NCI-H2081 (cell line): ENCODE measurements at places on chromosomes 7 and 10.
A peak's percentile ranks its signal among the peaks of the same experiment; 100 is the strongest.

DNA sequence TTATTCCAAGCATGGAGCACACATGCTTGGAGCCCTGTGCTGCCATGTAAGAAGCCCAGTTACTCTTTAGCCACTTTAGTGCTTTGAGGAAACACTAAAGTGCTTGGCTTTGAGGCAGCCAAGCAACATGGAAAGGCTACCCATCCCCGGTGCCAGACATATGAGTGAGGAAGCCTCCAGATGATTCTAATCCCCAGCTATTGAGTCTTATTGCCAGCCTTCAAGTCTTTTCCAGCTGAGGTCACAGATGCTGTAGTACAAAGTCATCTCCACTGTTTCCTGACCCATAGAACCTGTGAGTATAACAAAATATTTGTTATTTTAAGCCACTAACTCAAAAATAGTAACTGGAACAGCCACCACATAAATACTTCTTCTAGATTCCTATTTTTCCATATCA, 91.4 kb upstream of the CYP26C1 start:
- DNase-seq = no peak

- DNase-seq = no peak
Observed at GRCh38 chr7:2108071-2108455, 124.7 kb downstream of the MAD1L1 start.

DNA sequence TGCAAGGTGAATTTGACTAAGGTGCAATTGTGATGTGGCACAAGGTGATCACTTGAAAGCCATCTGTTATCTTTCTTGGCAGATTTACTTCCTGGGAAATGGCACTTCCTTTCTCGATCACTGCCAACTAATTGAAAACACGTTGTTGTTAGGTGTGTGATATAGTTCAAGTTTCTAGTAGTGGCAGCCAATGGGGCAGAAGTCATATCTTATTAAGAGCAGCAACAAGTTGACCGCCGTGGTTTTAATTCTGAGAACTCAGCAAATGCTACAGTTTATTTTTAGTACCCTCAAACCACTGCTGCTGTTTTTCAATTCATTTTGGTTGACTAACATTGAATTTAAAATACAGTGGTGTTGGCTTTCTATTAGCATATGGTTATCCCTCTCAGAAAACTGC, 1.6 kb downstream of the CHN2 start:
- peak; percentile 69 for DNase-seq

- DNase-seq = no peak
Observed at GRCh38 chr7:2166625-2167280, 66.0 kb downstream of the MAD1L1 start.

GRCh38 chr7:51033727-51034520, 251.2 kb upstream of the GRB10 start:
- no peak for DNase-seq

GRCh38 chr7:149664666-149665065, 108.7 kb downstream of the ZNF467 start:
- DNase-seq = no peak

GRCh38 chr10:103502849-103503660, 9.6 kb downstream of the NEURL1 start:
- no peak for DNase-seq

DNA sequence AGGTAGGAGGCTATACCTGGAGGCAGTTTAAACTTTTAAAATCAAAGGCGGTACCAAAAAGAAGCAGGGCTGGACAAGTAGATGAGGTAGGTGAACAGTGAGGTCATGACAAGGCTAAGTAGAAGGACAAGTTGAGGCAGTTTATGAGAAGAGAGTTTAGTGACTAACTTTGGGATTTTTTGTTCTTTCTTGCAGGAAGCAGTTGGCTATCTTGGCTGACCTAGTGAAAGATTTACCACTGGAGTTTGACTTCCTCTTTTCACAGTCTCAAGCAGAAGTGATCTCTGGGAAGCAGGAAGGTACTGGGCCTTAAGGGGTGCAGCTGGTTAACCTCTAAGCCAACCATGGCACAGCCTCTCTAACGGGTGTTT, 26.3 kb downstream of the ENTPD7 start:
- DNase-seq = no peak

GRCh38 chr7:138738114-138738513, 37.0 kb upstream of the SVOPL start:
- no peak for DNase-seq

GRCh38 chr7:19939746-19940145, 166.3 kb upstream of the TMEM196 start:
- DNase-seq = no peak

- no peak for DNase-seq
Observed at GRCh38 chr10:71161425-71161824, 50.9 kb upstream of the UNC5B start.

GRCh38 chr7:128783143-128783861, 7.7 kb upstream of the OPN1SW start:
- no peak for DNase-seq

GRCh38 chr10:99631496-99631895, 11.3 kb upstream of the SLC25A28 start:
- no peak for DNase-seq

DNA sequence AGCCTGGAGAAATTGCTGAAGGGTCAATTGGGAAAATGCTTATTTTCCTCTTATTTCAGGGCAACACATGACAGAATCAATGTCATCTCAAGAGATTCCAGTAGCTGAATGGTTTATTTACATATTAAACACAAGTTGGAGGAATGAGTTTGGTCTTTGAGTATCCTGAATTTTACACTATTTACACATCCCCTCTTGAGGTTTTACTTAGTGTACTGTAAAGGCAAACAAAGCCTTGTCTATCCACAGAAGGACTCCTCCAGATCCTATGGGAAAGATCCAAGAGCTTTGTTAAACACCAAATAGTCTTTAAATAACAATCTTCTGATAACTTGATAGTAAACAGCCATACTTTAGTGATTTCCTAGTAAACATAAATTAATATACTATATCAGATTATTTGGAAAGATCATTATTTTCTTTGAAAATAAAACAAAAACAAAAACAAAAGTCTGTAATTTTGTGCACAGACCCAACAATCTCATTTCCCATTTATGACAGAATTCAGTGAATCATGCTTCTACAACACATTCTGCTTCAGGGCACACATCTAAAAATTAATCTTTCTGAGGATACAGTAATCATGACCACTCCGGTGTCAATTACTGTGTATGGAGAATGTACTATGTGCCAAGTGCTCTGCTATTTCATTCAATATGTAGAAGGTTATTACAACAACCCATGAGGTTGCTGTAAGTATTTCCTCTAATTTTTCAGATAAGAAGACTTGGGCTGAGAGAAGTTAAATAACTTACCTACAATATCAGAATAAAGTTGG, 575.0 kb upstream of the LRRTM3 start:
- DNase-seq = no peak

DNA sequence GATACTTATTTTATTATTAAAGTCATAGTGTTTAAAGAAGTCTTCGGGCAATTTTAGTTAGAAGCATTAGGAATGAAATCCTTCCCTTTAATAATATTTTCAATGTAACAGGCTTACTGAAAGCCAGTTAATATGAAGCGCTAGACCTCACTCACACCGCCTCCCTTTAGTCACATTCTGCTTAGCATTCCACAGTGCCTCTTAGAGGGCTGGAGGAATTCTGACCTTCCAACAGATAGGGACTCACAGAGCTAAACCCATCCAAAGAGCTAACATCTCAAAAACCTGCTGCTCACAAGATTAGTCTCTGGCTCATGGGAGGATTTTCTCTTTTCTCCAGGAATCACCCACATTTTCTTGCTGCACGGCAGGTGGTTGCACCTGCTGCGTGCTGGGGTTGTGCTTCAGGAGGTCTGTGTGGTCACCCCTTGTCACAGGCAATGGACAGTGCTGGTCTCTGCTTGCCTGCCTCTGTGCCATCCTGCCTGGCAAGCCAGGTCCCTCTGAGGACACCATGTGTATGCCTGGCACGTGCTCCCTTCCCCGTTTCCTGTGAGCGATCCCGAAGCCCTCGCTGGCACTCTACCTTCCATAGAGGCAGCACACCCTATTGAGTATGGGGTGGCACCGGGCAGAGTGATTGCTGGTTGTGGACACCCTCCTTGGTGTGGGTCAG, 91.8 kb downstream of the KLF6 start:
- DNase-seq = no peak

GRCh38 chr7:31933481-31933880, 136.7 kb downstream of the PDE1C start:
- no peak for DNase-seq

- no peak for DNase-seq
Observed at GRCh38 chr7:133584956-133585668, 332.2 kb downstream of the EXOC4 start.

GRCh38 chr10:115972426-115972825, 300.6 kb downstream of the GFRA1 start:
- no peak for DNase-seq

- DNase-seq = no peak
Observed at GRCh38 chr10:1390200-1390599, 334.0 kb downstream of the WDR37 start.

- DNase-seq = no peak
Observed at GRCh38 chr7:132758986-132759385, 182.7 kb upstream of the PLXNA4 start.

DNA sequence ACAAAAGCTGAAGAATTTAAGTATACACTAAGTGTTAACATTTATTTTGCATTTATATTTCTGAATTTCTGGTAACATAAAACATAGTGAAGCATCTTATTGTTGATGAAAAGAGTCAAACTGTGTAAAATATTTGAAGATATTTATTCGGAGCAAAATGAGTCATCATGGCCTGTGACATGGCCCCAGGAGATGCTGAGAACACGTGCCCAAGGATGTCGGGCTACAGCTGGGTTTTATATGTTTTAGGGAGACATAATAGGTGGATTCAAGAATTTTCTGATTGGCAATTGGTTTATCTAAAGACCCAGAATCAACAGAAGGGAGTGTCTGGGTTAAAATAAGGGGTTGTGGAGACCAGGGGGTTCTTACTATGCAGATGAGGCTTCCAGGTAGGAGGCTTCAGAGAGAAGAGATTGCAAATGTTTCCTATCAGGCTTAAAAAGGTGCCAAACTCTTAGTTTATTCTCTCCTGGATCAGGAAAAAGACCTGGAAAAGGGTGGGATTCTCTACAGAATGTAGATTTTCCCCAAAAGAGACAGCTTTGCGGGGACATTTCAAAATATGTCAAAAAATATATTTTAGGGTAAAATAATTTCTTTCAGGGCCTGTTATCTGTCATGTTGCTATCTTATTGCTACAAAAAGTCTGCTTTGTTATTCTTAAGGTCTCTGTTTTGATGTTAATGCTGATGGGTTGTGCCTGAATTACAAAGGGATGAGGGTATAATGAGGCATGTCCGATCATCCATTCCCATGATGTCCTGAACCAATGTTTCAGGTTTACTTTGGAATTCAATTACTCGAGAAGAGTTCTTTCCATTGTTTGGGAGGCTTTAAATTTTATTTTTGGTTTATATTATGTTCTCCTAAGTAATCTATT, 74.5 kb downstream of the VWDE start:
- DNase-seq = no peak

DNA sequence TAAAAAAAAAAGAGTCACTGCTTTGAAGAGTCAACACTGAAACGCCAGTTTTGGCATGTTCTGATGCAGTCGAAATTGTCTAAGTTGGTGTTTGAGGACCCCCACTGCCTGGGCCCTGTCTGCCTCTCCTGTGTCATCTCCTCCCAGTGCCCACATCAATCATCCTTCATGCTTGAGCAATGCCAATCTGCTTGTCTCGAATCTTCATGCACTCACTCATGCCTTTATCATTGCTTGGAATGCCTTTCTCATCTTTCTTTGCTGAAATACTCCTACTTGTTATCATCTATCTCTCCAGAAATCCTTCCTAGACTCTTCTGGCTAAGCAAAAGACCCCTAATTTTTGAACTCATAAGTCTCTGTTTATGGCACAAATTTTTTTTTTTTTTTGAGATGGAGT, 42.1 kb upstream of the PLPP4 start:
- no peak for DNase-seq

DNA sequence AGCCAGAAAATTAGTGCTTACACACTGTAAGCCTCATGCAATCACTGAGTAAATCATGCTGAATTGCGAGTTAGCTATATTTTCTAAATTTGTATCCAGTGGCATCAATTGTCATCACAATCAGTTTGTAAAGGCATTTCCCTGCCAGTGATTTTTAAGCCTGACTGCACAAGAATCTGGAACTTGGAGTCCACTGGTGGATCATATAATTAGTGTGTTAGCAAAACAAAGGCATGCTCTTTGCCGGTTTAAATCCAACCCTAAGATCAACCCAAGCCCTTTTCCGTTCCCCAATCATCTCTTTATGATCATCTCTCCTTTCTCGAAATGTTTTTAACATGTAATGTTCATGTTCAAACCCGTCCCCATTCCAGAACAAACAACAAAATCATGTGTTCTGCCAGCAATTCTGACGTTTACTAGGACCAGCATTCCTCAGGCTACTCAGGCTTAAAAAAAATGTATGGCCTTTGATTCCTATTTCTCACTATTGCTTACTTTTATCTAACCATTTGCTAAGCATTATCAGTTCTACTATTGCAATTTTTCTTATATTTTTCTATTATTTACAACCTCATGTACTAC, 649.2 kb downstream of the SORCS1 start:
- no peak for DNase-seq

- no peak for DNase-seq
Observed at GRCh38 chr7:122363144-122363543, 58.6 kb upstream of the FEZF1 start.

- no peak for DNase-seq
Observed at GRCh38 chr10:75531571-75532031, 100.2 kb downstream of the LRMDA start.

GRCh38 chr7:156496363-156496769, 144.2 kb upstream of the RNF32 start:
- peak; percentile 57 for DNase-seq

DNA sequence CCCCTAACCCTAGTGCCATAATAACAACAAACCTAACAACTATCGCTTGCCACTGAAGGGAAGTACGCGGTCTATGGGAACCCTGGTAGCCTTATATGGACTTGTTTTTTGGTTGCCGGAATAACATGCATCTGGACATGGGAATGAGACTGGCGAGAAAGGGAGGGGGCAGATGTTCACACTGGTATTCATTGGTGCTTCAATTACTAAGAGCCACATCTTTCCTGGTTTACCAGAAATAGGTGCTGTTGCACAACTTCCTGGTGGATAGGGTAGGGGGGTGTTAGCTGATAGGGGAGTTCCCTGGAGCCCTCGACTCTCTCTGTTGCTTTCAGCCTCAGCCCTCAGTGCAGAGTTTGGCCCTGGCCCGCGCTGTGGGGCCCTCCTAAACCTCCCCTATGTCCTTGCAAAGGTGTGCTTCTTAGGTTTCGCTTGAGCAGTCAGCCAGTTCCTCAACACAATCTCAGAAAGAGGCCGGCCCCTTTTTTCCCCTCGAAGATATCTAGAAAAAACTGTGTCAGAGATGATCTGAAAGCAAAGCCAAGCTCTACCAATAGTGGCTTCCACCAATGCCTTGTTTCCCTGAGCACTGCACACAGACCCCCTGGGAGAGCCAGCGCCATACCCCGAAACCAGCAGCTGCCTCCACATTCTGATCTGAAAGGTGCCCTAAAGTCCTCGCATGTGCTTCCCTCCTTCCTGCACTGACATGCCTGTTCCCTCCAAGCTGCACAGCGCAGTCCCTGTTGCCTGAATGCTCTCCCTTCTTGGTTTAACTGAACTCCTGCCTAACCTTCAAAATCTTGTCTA, 13.5 kb downstream of the TBXAS1 start:
- no peak for DNase-seq

- no peak for DNase-seq
Observed at GRCh38 chr7:146937836-146938235, 821.2 kb downstream of the CNTNAP2 start.
